Pulmonary artery endothelial cell (primary cell): ENCODE measurements at places on chromosomes 1 and 21.

- DNase-seq = no peak
Observed at GRCh38 chr1:163823017-163823416, 501.3 kb downstream of the NUF2 start.

DNA sequence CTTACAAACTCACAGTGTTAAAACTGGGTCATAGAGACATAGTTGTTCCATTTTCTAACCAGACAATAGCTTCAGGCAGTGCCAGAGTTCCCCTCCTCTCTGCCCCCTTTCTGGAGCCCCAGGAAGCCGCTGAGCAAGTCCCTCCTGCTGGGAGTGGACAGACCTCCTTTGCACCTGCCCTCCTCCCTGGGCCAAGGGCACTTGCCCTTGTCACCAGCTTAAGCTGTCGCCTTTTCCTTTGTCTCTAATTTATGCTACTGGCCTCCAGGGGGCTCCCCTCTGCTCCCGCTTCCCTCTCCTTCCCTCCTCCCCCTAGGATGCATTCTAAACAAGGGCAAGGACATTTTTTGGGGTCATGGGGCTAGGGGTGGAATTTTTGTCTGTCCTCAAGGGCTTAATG is 182.4 kb downstream of the MIS18A start:
- DNase-seq = no peak

GRCh38 chr1:209382231-209383100 is 201.0 kb upstream of the CAMK1G start:
- no peak for DNase-seq

- DNase-seq = no peak
Observed at GRCh38 chr21:35113064-35113463, 64.0 kb upstream of the RUNX1 start.

DNA sequence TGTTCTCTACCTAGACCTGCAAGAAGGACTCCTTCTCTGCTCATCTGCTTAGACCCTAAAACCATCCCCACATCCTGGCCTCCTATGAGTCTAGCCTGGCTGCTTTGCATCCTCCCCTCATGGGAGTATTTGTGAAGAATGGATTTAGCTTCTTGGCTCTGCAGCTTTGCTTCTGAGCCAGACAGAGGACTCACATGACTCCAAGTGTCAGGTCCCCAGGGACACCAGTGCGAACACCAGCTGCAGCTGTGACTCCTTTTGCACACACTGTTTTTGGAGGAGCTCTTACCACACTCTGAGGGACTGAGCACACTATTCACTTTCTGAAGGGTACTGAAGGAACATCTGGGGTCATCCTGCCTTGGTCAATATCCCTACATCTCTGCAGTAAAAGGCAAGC is 131.8 kb upstream of the SGIP1 start:
- DNase-seq = no peak

DNA sequence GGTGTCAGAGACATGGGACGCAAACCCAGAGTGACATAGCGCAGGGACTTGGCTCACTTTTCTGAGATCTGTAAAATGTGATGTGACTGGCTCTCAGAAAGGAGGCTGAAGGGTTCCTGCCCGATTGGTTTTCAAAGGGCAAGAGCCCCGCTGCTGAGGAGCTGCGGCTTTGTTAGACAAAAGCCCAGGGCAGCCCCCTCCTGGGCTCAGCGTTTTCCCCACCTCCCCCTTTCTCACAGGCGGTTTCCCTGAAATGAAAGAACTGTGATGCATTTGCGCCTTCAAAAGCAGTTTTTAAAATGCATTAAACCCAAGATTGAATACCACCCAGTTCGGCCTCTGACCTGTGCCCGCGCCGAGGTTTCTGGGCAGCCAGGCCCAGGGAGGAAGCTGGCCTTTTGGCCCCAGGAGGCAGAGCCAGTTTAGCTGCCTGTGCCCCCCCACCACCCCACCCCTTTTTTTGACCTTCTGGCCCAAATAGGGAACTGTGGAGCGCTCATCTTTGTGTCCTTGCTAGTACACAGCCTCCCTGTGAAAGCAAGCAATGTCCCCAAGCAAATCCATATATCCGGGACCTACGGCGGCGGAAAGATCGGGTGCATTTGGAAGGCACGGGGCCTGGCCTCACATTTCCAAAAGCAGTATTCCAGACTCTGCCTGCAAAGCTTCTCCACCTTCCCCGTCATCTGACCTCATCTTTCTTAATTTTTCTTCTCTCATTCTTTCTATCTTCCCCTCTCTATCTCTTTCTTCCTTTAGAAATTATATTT is 28.6 kb downstream of the CD247 start:
- DNase-seq = no peak
